RPMI8226 (cell line): ENCODE measurements at places on chromosomes 4 and X.

DNA sequence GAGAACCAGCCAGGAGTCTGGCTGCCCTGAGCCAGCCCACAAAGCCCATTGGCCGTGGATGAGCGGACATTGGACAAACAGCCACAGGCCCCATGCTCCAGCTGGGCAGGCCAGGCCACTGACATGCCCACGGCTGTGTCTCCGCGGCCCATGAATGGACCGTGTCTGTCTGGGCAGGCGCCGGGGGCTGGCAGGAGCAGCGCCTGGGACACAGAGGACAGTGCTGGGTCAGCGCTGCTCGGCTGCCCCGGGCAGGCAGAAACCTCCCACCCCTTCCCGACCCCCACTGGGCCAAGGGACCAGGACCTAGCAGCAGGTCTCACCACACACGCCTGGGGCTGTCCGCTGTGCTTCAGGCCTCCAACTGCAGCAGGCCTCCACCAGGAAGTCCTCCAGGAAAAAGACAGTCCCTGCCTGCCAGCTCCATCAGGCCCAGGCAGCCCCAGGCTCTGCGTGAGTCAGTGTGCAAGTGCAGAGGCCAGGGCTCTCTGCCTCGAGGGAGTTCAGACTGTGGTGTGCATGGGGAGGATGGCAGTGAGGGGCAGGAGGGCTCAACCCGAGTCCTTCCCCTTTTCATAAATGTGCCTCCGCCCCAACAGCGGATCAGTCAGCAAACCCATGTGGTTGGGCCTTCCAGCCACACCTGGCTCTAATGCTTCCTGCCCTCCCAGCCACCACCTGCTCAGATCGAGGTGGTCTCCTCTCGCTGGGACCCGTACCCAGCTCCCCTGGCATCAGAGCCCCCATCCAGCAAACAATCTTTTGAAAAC is 17.2 kb upstream of the FGFR3 start:
- DNase-seq = no peak

DNA sequence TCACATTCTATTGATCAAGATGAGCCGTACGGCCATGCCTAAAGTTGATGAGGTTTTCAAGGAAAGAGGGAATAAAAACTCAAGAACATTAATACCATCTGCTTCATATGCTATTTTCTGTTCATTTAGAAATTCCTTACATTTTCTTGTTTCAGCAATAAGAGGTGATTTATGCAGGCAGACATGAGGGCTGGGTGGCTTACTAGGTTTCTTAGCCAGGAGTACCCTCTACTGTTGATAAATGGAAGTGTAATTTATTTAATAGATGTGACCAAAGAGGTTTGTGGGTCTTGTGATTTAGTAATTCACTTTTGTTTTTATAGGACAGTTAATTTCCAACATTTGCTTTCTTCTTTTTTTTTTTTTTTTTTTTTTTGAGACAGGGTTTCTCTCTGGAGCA is 6.4 kb upstream of the SMIM9 start:
- peak; percentile 31 for DNase-seq

DNA sequence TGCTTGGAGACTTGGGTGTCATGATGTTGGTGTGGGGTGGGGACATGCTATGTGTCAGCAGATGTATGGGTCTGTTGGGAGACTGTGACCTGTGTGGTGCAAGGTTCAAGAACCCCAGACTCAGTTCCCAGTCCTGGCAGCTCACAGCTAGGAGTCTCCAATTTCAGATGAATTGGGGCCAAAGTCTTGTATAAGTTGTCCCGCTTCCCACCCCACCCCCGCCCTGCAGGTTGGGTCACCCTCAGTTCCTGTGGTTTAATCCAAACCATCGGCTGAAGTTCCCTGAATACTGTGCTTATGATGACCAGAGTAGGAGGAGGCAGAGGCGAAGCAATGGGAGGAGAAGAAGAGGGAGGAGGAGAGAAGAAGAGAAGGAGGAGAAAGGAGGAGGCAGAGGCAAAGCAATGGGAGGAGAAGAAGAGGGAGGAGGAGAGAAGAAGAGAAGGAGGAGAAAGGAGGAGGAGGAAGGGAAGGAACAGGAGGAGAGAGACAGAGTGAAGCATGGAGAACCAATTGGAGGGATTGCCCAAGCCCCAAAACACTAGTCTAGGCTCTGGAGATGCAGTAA is 112.6 kb downstream of the EFNB1 start:
- no peak for DNase-seq

- DNase-seq = no peak
Measured at GRCh38 chr4:35739308-35739707, 505.0 kb downstream of the ARAP2 start.

DNA sequence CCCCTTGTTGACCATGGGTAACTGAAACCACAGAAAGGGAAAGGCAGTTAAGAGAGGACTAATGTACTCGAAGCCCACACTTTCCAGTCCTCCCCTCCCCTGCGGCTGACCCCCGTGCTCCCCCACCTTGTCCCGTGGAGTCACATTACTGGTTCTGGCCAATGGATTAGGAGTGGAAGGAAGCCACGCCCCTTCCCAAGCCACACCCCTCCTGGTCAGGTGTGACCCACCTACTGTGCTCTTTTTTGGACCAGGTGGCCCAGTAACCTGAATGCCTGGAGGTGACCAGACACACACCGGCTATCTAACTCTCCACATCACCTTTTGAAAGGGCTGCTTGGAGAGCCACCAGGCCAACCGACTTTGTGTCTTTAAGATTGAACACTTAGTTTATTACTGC is 109.3 kb upstream of the MSX1 start:
- no peak for DNase-seq

DNA sequence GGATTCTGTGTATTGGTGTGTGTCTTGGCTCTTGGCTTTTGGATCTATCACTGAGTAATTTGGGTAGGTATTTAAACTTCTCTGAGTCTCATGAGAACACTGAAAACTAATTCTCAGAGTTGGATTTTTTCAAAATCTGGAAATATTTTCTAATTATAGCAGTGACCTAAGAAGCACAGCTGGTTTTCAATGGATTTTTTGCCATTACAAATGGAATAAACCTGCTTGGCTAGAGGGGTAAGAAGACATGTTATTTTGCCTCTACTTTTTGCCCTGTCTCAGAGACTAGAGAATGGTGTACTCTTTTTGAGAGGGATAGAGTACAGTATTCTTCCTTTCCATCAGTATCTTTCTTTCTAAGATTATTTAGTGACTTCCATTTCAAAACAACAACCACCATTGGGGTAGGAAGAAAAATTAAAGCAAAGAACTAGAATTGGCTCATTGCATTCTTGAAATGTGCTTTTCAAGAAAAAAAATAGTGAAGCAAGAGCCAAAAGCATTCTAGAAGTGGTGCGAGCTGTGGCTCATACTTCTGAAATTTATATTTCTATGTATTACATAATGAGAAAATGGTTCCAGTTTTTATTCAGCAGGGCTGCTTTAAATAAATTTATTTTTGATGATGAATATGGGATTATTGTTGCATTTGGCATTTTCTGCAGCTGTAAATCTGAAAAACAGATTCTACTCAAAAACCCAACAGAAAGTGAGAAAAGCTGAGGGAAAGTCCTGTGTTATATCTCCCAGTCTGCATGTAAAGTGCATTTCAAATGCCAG is 850.2 kb upstream of the SLIT2 start:
- DNase-seq = no peak

GRCh38 chrX:127389900-127390299 is 570.4 kb downstream of the PRR32 start:
- DNase-seq = no peak

DNA sequence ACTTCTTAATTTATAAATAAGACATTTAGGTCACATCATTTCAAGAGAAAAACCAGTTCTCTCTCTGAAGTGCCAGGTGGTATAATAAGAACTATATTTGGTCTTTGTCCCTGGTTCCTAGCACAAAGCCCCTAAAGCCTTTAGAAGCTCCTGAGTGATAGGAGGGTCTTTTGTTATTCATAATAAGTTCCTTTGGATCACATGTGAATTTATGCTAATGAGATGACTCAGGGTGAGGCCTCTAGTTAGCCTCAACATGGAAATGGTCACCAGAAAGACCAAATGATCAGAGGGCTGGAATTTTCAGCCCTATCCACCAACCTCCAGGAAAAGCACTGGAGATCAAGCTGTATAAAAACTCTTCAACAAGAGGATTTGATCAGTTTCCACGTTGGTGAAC is 68.1 kb upstream of the BLTP1 start:
- DNase-seq = no peak

- peak; percentile 8 for DNase-seq
Measured at GRCh38 chrX:129523079-129523911, at the start of gene SMARCA1. TSS of gene SMARCA1 (minus strand) at chrX:129523490. CDS start at chrX:129523370, 120 bp downstream.

- DNase-seq = no peak
Measured at GRCh38 chrX:69238114-69238886, 73.0 kb upstream of the PJA1 start.
